ENCODE measurements at places on chromosomes 6 and 20.

GRCh38 chr20:58401162-58401561 lies 12.1 kb downstream of the VAPB start:
- no peak for DNase-seq

GRCh38 chr6:139256087-139256486 lies 35.7 kb downstream of the TXLNB start:
- peak; percentile 79 for DNase-seq

DNA sequence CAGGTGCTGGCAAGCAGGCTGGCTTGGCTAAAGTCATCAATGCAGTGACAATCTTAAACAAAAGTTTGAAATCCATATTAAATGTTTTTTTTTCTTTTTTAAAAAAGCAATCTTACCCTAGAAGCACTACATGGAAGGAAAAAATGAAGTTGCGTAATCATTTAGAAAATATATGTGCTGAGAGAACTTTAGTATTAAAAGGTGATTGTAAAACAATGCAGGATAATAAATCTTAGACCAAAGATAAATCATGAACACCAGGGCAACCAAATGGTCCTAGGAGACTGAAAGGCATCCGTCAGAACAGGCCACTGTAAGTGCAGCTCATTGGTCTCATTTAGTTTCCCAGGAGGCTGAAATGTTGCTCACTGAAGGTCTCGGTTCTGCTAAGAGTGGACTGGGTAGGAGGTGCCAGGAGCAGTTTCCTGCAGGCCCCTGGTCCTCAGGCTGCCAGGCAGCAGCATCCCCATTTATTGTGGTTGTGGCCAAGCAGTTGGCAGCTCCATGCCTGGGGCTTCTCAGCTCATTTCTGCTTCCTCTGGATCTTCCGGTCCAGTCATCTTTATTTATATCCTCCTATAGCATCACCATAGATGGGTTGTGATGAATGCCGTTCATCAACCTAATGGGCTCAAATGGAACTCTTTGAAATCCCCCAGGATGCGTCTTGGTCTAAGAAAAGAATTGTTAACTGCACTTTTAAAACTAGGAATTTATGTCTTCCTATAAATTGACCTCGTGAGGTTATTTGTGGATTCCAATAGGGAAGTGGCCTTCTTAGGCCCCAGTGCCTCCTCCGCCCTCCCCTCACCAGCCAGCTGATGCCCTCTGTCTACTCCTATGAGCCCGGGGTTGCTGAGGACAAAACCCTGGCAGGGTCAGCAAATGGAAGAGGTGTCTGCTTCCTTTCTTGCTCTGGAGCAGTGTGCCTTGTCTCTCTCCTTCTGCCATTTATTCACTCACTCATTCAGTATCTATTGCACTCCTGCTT lies 269.0 kb downstream of the UST start:
- no peak for DNase-seq

DNA sequence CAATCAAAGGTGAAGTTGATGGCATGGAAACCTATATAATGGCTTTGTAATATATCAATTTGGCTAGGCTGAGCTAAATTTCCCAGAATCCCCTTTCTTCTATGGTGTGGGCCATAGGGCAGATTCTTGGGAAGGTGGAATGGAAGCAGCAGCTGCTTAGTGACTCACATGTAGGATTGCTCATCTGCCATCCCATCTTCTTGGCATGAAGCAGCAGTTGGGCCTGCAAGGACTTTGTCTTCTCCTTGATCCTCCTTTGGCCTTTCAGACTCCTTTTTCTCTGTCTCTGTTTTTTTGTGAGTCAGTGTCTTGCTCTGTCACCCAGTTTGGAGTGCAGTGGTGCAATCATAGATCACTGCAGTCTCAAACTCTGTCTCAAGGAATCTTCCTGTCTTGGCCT lies 52.6 kb upstream of the CEP162 start:
- DNase-seq: no peak
